ENCODE measurements at places on chromosomes 2 and 18.

DNA sequence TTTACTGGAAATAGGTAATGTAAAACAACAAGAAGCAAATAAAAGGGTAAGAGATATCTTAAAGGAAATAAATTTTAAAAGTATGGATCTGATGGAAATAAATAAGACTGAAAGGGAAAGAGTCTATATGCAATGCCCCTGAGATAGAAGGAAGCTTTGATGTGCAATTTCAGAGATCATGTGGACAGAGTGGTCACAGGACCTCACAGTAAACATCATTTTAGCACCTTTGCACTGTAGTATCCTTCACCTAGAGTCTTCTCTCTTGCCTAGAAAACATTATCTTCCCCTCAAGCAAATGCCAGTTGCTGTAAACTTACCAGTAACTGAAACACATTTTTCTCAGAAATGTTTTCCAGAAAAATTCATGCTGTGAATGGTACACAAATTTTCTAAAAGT lies 1621.3 kb upstream of the TMEFF2 start:
- DNase-seq: no peak

GRCh38 chr18:49778826-49779465 lies 34.4 kb downstream of the ACAA2 start:
- no peak for DNase-seq

- DNase-seq: no peak
Observed at GRCh38 chr18:48979944-48980890, 29.5 kb upstream of the SMAD7 start.

DNA sequence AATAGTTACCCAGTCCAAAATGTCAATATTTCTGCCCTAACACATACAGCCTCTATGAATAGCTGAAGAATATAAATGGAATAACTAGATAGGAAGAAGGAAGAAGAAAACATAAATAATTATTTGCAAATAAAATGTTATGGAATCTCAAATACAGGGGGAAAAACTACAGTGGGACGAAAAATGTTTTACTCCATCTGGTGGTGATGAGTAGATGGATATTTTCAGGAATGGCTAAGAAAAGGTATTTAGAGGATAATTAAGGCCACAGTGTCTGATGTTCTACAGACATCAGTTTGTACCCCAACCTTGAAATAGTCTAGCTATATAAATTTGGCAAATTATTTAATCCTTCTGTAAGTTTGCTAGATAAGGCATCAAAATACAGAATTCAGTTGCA lies 178.1 kb upstream of the FSHR start:
- DNase-seq: no peak

- DNase-seq: no peak
Observed at GRCh38 chr2:150465703-150466569, 21.5 kb downstream of the RND3 start.

DNA sequence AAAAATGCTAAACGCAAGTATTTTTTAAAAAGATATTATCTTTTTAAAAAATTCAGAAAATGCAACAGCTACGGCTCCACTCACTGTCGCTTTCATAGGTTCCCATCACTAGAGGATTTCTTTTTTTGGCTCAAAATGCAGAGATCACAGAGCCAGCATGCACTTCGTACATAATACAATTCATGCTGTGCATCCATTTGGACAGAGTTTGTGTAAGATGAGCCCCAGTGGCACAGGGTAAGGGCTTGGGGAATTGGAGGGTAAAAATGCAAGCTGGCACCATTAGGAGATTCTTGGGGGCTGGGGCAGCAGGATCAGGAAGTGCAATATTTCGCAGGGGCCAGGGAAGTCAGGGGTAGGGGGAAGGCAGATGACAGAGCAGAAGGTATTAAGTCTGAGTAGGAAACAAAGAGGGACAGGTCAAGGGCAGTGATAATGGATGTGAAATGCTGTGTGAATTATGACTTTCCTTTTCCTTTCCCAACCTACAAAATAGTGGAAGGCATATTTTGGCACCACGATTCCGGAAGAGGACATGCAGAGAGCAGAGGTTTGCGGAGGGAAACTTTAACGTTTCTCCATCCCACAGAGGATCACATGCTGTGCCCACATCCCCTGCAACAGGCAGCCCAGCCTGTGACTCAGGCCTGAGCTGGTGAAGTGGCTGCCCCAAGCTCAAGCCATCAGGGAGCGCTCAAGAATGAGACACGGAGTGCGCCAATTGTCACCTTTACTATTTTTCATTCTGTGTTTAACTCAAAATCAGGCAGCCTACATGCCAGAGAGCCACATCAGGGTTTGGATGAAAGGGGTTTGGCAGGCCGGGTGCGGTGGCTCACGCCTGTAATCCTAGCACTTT lies 4.7 kb downstream of the CAPG start:
- DNase-seq: peak; percentile 67

- no peak for DNase-seq
Observed at GRCh38 chr18:12908706-12909105, 24.7 kb upstream of the PTPN2 start.

- no peak for DNase-seq
Observed at GRCh38 chr2:190891372-190891771, 10.8 kb downstream of the GLS start.

GRCh38 chr2:39188960-39189494 lies 54.7 kb downstream of the CDKL4 start:
- no peak for DNase-seq

DNA sequence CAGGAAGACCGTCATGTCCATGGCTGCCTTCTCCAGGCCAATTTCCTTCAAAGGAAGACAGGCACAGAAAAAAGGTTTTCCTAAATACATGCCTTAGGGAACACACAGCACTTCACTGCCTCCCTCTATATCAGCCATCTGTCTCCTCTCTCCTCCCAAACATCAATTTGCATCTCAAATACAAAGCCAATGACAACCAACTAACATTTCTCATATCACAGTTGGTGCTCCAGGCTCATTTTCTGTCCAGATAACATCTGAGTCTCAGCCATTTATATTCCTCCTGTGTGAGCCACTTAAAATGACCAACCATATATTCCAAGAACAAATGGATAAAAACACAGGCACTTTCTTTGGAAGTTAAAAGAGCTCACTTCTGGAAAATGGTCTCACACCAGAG lies 62.5 kb upstream of the ACAA2 start:
- no peak for DNase-seq
